LoVo (cell line): ENCODE measurements at places on chromosomes 1 and 21.

- DNase-seq, result no peak
Observed at GRCh38 chr21:34518301-34518700, 6.3 kb upstream of the KCNE1 start.

DNA sequence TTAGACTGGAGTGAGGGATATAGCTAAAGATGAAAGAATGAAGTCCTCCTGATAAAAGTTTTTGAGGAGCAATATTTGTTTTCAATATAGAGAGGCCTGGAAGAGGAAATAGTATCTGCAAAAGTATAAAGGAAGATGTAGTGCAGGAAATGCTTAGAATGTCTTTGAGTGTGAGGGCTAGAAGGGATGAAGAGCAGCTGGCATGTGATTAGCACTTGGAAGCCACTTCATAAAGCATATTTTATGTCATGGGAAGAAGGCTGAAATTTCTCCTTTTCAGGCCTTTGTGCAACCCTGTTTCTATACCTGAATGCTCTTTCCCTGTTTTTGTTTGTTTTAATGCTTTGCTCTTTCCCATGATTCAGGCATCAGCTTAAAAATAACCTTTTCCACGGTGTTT, 323.3 kb upstream of the DEPDC1 start:
- DNase-seq, result no peak

GRCh38 chr1:231803353-231803752, 176.8 kb downstream of the DISC1 start:
- DNase-seq, result no peak

DNA sequence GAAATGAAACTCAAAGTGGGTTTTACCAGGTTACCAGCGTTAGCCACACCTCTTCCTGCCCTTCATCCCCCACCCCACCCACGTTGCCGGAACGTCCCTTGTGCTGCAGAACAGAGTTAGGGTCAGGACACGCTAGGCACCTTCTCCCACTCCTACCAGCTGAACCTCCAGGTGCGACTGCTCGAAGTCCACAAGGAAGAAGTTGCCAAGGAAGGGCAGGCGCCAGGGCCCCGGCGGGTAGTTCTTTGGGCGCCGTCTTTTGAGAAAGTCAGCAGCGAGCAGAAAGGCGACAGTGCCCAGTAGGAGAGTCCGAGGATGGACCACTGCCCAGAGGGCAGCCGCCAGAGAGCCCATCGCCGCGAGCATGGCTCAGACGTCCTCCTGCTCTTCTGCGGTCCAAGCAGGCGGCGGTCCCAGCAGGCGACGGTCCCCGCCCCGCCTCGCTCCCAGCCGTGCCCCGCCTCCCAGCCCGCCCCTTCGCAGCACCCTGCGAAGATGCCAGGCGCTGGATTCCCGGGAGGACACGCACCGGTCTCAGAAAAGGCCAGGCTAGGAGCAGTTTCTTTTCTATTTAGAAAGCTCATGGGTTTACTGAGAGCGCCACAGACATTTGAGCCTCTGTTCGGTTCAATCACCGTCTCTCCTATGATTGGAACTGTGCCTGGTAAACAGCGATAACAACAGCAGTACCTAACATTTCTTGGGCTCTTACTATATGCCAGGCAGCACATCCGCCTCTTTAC, at the start of gene CYP2J2:
CYP2J2 (minus strand) TSS at position 393 of the 743 bp plus-strand sequence; CDS start at position 366, 27 bp downstream.
- peak; percentile 66 for DNase-seq

DNA sequence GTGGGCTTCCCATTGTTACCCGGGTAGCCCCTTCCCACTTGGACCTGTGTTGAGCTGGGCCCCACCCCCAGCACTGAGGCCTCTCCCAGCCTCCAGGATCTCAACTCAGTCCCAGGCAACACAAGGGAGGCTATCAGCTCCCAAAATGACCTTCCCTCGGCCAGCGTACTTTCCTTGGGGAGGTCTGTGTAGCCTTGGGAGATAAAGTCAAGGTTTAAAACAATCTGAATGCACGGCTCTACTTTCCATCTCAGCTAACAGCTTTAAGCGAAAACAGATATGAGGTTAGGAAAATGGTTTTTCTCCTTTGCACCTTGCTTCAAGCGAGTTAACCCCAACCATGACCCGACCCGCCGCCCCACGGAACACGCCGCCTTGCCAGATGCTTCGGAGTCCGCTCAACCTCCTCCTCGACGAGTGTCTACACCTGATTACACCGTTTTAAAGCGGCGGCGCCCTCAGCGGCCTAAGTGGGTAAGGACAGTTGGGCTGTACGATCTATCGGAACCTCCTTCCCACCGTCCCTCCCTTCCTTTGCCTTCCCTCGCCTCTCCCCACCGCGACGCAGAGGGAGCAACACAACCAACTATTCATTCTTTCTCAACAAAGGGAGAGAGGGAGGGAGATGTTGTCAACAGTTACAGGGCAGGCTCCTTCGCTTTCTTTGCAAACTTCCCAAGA, 1.1 kb downstream of the BCAR3 start:
- peak; percentile 82 for DNase-seq

GRCh38 chr1:232984577-232985425, 34.4 kb downstream of the NTPCR start:
- DNase-seq, result no peak

GRCh38 chr1:13651279-13651678, 48.7 kb upstream of the PRDM2 start:
- DNase-seq, result peak; percentile 66

GRCh38 chr1:32047701-32048100, 25.0 kb upstream of the TMEM39B start:
- no peak for DNase-seq

GRCh38 chr1:160772331-160772730, 23.6 kb upstream of the LY9 start:
- no peak for DNase-seq

DNA sequence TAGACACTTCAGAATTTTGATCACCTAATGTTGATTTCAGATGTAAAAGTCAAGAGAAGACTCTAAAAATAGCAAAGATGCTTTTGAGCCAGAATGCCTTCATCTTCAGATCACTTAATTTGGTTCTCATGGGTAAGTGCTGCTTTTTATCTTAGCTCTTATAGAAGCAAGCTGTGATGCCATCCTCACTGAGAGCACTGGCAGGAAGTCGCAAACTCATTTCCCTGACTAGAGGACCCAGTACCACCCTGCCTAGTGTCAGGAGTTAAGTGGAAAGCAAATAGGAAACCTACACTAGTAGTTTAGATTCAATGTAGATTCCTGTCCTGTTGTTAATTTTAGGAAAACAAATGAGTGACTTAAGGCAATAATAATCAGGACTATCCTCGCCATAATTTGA, 12.1 kb downstream of the IFNAR2 start:
- DNase-seq, result no peak

DNA sequence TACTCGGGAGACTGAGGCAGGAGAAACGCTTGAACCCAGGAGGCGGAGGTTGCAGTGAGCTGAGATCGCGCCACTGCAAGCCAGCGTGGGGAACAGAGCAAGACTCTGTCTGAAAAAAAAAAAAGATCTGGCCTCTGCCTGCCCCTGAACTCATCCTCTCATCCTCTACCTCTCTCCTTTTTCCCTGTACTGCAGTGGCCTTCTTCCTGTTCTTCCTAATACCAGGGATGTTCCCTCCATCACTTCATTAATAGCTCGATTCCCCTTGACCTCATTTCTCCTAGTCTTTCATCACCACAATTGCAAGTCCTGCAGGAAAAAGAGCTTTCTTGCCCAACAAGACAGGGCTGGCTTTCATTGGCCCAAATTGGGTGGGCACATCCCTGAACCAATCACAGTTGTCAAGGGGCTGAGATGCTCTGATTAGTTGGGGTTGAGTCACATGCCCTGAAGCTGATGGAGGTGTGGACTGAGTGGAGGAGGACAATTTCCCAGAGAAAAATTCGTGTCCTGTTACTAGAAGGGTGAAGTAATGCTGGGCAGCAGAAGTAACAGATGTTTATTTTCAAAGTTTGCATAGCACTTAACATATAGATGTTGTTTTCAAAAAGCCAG, 86.8 kb upstream of the PUM1 start:
- no peak for DNase-seq

DNA sequence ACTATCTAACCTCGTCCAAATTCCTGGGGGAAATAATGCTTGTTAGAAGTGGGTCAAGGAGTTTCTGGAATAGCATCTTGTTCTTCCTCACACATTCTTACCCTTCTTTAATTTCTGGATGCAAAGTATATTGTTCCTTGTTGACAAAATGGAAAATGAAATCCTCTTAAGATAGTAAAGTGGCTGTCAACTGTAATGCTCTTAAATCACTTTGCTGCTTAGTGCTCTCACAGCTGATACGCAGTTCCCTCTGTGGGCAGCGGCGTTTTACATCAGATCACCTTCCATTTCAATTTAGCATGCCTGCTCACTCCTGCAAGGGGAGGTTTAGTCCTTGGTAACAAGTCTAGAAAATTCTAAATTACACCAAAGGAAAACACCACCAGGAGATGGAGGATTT, 113.1 kb downstream of the DNM3 start:
- DNase-seq, result no peak

DNA sequence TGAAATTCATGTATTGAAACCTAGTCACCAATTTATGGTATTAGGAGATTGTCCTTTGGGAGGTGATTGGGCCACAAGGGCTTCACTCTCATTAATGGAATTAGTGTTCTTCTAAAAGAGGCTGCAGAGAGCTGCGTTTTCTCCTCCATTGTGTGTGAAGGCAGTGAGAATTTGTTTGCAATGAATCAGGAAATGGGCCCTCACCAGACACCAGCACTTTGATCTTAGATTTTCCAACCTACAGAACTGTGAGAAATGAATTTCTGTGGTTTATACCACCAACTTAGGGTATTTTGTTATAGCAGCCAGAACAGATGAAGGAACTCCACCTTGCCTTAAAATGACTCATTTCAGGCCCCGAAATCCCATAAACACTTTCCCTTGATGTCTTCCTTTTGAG, 544.2 kb downstream of the RWDD3 start:
- DNase-seq, result no peak

DNA sequence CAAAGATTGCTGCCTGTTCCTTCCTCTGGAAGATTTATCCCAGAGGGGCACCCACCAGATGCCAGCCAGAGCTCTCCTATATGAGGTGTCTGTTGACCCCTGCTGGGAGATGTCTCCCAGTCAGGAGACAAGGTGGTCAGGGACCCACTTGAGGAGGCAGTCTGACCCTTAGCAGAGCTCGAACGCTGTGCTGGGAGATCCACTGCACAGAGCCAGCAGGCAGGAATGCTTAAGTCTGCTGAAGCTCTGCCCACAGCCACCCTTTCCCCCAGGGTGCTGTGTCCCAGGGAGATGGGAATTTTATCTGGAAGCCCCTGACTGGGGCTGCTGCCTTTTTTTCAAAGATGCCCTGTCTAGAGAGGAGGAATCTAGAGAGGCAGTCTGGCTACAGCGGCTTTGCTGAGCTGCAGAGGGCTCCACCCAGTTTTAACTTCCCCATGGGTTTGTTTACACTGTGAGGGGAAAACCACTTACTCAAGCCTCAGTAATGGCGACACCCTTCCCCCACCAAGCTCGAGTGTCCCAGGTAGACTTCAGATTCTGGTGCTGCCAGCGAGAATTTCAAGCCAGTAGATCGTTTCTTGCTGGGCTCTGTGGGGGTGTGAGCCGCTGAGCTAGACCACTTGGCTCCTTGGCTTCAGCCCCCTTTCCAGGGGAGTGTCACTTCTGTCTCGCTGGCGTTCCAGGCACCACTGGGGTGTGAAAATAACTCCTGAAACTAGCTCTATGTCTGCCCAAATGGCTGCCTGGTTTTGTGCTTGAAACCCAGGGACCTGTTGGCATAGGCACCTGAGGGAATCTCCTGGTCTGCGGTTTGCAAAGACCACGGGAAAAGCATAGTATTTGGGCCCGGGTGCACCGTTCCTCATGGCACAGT, 51.1 kb upstream of the PDC start:
- DNase-seq, result no peak

- DNase-seq, result no peak
Observed at GRCh38 chr1:175891783-175892309, 148.5 kb upstream of the TNR start.

GRCh38 chr1:20634065-20634593, 871 bp downstream of the PINK1 start:
- no peak for DNase-seq

DNA sequence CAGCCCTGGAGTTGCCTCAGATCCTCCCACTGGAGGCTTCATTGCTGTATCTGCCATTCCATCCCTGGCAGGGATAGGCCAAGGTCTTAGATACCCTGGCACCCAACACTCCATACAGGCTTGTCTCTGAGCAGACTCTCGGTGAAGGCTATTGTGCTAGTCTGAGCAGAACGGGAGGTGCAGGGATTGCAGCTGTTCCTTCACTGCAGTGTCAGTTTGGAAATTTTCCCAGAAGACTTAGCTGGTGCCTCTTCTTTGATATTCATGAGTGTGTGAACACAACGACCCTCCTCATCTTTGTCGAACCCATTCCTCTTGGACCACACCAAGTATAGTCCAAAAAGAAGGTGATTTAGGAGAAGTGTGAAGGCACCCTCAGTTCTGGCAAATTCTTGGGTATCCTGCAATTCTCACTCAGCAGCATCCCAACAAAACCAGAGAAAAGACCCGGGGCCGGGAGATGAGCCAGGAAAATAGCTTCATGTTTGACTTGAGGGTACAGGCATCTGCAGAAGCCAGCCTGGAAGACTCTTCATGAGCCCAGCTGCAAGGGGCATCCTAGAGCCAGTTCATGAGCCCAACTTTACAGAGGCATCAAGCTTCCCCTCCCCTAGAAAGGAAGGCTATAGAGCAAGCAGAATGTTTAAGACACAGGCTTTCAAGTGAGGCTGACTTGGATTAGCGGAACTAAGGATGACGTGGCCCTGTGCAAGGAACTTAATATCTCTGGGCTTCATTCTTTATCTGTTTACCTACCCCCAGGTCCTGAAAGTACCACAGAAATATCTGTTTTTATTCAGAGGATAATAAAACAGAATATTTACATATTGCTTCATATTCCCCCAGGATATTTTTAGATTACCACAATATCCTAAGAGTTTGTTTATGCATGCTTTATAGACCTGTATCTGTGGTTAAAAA, 38.8 kb upstream of the HAO2 start:
- DNase-seq, result no peak

GRCh38 chr21:36004441-36004840, 55.9 kb downstream of the SETD4 start:
- no peak for DNase-seq

GRCh38 chr1:192635939-192636338, at the start of gene RGS13:
Gene RGS13, plus strand, starts transcription at chr1:192636147. Its CDS starts 8,188 bp downstream, at chr1:192644335.
- DNase-seq, result no peak

- no peak for DNase-seq
Observed at GRCh38 chr1:33392639-33393038, 38.3 kb downstream of the PHC2 start.

- peak; percentile 46 for DNase-seq
Observed at GRCh38 chr1:161792740-161793139, 26.6 kb downstream of the ATF6 start.

GRCh38 chr1:42765832-42766740, 742 bp downstream of the P3H1 start:
- peak; percentile 52 for DNase-seq

DNA sequence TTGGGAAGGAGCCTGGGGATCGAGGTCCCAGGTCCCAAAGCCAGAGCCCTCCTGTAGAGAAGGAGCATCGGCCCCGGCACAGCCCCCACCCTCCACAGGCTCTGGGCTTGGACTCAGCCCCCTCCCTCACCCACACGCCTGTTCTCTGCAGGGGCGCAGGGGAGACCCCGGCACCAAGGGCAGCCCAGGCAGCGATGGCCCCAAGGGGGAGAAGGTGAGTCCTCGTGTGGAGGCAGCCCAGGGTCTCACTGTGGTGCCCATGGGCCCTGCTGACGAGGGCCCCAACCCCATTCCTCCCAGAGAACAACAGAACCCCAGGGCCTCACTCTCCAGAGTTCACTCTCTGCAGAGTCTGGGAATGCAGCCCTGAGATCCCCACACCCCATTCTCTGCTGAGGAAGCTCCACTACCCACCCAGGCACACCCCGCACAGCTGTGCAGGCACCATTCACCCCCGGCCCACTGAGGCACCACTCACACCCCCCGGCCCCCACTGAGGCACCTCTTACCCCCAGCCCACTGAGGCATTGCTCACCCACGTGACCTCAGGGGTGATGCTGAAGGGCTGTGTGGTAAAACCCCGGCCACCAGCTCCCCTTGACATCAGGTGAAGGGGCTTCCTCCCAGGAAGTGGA, 21.8 kb downstream of the COL6A2 start:
- DNase-seq, result no peak
